Stimulated activated CD4-positive, alpha-beta T cell treated with anti-CD3 and anti-CD28 coated beads, Interleukin-1b, Interleukin-23, amount 100 ng/mL, for 24 hours (primary cell): ENCODE measurements at places on chromosomes 1 and 21.

DNA sequence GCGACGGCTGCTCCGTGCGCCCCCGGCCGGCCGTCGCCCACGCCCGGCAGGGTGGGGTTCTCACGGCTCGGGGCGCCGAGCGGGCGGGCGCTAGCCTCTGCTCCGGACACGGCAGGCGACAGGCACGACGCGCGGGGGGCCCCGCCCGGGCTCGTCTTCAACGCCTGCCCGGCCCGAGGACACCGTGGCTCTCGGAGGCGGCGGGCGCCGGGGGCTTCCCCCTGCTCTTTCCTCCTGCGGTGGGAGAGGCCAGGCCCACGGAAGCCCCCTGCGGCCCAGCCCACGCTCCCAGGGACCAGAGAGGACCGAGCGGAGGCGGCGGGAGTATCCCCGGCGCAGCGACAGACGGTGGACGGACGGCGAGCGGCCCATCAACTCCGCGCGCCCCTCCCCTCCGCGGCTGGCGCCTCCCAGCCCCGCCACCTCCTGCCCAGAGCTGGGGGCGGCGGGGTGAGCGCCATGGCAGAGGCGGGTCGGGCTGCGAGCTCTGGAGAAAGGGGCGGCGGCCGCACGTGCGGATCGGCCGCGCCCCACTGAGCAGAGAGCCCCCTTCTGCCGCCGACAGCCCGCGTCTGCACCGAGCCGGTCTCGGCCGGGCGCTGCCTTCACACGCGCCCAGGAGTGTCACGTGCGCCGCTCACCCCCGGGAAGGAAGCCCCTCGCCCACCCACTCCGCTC is at the start of the genes SHE and TDRD10:
SHE (minus strand) TSS at position 347 of the 678 bp plus-strand sequence. CDS start 386 bp downstream, outside the sequence.
TDRD10 (plus strand) TSS at position 154 of the 678 bp plus-strand sequence. CDS start 4,685 bp downstream, outside the sequence.
- DNase-seq = no peak

- no peak for DNase-seq
Measured at GRCh38 chr1:168387781-168388760, 107.4 kb downstream of the TBX19 start.

- no peak for DNase-seq
Measured at GRCh38 chr1:40983286-40983685, 3.8 kb downstream of the CTPS1 start.

DNA sequence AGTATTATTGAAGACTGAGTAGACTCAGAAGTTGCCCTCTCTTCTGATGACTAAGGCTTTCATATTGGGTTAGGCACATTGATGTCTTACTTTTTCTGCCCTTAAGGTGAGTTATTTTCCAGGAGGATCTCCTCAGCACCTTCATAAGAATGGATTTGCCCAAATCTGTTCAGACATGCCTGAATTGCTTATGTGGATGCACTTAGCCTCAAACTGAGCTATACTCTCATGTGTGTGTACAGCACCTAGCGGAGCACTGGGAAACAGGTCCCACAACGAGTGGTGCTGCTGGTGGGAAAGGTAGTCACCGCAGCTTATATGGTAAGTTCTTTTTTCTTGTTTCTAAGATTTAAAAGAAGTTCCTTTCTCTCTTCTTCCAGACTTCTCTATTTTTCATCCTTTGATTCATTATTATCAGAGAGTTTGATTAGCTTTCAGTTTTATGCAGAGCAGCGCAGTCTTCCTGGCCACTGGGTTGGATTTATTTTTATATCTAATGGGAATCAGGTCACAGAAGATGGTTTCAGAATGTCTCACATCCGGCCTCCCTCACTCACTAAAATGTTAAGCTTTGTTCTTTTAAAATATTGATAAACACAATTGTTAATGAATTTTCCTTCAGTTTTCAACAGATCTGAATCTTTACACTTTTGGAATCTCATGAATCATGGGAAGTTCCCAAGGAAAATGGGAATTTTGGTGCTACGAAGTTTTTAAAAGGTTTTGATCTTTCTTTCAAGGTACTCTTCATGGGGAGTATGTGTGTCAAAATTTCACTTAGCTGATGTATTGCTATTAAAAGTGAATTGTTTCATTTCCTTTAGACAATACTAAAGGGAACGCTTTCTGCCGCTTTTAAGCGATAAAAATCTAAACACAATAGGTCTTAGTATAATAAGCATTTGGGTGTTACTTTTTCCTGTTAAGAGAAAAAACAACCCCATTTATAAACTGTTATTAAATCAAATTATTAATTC is 58.5 kb downstream of the EXTL2 start:
- DNase-seq = no peak

GRCh38 chr1:168416220-168416619 is 127.6 kb downstream of the XCL2 start:
- no peak for DNase-seq
